ENCODE measurements at places on chromosomes 7 and 10.
A peak's percentile ranks its signal among the peaks of the same experiment; 100 is the strongest.

- DNase-seq, result no peak
Measured at GRCh38 chr10:43971981-43972380, 323.3 kb upstream of the ZNF32 start.

DNA sequence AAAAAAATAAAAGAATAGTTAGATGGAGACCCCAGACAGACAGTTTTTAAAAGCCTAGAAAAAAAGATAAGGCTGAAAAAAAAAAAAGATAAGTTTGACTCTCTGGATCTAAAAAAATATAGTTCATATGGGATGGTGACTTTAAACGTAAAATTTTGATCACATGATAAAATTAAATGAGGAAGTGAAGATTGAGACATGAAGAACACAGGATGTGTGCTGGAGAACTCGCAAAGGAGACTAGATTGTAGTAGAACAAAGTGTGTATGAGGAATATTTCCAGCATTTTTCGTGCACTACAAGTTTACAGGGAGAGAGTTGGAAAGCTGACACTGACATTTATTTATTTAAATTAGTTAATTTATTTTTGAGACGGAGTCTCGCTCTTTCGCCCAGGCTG is 286.4 kb downstream of the PRPF18 start:
- peak; percentile 54 for DNase-seq

GRCh38 chr10:297567-297966 is 162.3 kb downstream of the ZMYND11 start:
- DNase-seq, result no peak

GRCh38 chr7:134740376-134740775 is 39.1 kb upstream of the CALD1 start:
- DNase-seq, result no peak

- no peak for DNase-seq
Measured at GRCh38 chr10:79258894-79259293, 88.4 kb upstream of the PPIF start.

DNA sequence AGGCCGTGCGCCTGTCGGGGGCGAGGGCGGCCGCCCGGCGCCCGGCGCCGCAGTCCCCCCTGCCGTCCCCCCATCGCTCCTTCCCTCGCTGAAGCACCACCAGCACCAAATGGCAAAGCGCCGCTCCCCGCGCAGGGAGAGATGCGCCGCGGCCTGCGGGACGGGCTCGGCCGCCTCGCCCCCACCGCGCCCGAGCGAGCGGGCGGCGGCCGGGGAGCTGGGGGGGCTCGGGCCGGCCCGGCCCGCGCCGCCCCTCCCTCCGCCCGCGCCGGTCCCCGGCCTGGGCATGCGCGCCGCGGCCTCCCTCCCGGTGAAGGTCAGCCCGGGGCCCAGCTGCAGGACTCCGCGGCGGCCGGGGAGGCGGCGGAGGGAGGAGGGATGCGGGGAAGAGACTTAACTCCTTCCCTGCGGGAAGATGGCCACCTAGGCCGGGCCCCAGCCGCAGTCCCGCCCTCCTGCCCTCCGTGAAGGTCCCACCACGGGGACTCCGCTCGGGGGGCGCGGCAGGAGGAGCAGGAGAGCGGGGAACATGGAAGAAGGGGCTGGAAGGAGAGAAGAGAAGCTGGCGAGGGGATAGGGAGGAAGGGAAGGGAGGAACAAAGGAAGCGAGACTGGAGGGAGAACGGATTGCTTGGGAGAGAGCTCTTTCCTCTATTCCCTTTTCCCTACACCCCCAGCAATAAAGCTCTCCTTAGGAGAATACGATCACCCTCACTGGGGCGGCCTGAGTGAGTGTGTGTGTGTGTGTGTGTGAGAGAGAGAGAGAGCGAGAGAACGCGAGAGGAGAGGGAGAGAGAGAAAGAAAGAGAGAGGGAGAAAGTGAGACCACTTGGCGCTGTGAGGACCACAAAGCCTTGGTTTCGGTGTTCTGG is 3.4 kb upstream of the SMARCD3 start:
- DNase-seq, result no peak

GRCh38 chr10:110845756-110846620 is 25.7 kb upstream of the PDCD4 start:
- DNase-seq, result no peak

DNA sequence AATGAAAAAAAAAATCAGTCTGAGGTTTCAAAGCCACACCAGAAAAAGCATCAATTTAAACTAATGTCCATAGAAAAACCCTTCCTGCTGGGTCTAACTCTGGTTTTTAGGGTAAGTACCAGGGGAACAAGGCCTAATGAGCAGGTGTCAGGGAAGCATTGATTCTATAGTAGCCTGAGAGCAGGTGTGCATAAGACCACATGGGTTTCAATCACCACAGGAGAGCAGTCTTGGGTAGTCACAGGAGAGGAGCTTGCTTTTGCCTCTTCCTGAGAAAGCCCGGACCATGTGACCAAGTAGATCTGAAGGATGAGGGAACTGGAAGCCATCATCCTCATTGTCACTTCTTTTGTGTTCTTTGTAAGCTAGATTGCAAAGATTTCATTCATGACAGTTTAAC is 66.3 kb upstream of the AGK start:
- DNase-seq, result no peak

GRCh38 chr10:110446954-110447608 is 50.6 kb upstream of the DUSP5 start:
- DNase-seq, result peak; percentile 23

- DNase-seq, result no peak
Measured at GRCh38 chr7:87476179-87476557, 688 bp upstream of the ABCB4 start.

- DNase-seq, result no peak
Measured at GRCh38 chr10:53983431-53983830, 817.6 kb downstream of the PCDH15 start.

DNA sequence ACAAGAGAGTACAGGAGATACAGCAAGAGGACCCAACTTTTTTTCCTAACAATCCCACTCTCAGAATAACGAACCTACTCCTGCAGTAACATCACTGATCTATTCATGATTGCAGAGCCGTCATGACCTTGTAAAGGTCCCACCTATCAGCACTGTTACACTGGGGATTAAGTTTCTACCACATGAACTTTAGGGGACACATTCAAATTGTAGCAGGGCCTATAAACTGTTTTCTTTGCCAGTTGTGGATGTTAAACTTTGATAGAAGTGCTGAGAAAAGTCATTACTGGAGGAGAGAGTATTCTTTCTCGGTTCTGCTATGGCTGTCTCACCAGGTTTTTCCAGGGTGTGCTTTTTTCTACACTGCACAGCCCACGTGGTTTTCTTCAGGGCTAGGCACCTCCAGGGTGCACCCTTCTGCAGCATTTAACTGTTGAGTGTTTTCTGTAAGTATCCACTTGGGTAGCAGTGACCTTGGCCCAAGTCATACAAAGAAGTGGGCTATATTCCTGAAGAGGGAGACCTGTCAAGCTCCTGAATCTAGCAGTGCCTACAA is 131.6 kb upstream of the AHR start:
- no peak for DNase-seq

GRCh38 chr10:56782503-56782902 is 421.4 kb upstream of the ZWINT start:
- DNase-seq, result no peak

DNA sequence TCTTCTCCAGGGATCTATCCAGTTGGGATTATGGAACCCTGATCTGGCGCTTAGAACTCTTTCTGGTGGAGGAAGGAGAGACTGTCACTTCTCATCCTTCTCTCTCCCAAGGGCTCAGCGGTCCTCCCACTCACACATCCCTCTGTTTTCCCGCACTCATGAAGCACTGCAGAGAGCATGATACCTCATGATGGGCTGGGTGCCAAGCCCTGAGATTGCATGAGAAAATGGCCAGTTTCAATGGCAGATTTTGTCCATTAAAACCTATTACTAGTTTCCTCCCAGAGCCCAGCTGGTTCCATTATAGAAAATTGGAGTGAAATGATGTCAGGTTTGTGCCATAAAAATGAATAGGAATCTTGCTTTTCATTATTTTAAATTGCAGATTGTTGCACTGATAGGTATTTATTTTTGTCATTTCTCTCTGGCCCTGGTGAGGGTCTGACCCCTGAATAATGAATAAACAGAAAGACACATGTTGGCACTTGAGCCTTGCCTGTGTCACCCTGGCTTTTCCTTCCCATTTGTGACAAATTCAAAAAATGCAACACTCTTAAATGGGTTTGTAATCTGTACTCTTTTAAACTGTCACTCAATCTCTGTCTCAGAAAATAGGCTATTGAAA is 1151.1 kb downstream of the TYW1 start:
- no peak for DNase-seq

GRCh38 chr7:99270702-99271101 is 1.9 kb upstream of the MYH16 start:
- no peak for DNase-seq

- peak; percentile 76 for DNase-seq
Measured at GRCh38 chr7:45917658-45918057, 3.4 kb downstream of the IGFBP3 start.

DNA sequence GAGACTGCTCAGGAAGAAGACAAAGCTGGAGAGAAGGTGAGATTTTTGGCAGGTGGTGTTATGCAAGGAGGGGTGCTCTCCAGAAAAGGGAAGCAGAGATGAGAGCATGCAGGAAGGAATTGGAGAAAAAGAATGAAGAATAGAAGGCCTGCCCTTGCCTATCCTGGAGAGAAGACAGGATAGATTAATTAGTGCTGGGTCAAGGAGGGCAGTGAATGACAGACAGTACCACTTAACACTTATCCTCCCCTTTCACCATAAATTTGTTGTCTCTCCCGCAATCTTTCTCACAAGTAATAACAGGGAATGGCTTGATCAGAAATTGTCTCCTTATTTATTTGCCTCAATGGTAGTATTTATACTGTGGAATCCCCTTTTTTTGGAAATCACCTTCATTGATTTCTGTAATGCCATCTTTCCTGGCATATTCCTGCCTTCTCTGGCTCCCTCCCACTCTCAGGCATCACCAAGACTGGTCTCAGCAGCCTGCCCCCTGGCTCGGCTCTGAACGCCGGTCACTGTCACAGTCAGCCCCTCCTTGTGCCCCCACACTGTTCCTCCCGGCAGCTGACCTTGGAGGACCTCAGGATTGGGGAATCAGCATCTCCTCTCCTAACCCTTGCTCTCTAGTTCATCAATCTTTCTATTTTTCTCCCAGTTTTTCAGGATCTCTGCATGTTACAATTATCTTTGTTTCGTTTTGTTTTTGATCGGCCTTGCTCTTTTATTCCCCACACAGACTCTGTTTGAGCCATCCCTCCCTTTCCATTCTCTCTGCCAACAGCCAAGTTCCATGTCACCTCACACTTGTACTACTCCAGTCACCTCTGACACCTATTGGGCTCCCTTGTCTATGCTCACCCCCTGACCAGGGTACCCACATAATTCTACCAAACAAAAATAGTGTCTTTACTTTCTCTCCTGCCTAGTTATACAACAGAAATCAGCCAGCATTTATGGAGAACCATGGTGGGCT is 294.2 kb downstream of the PLXDC2 start:
- no peak for DNase-seq

- DNase-seq, result no peak
Measured at GRCh38 chr7:36794689-36795088, 70.4 kb upstream of the AOAH start.

DNA sequence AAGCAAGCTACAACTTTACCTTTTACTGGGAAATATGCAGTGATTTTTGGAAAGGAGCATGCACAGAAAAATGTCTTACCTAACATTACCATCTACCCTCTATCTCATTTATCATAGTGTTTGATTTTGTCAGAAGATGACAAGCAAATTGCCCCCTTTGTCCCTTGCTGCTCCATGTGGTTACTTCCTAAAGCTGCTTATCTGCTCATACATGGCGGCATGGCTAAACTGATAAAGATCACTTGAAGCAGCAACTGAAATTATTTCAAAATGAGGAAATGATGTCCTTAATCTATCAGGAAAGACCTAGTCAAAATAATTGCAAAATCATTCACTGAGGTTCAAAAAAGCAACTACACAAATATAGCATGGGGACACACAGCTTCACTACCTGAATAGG is 1198.5 kb upstream of the SORCS1 start:
- DNase-seq, result no peak
